Fibroblast of skin of abdomen (primary cell): ENCODE measurements at places on chromosomes 7 and 10.

DNA sequence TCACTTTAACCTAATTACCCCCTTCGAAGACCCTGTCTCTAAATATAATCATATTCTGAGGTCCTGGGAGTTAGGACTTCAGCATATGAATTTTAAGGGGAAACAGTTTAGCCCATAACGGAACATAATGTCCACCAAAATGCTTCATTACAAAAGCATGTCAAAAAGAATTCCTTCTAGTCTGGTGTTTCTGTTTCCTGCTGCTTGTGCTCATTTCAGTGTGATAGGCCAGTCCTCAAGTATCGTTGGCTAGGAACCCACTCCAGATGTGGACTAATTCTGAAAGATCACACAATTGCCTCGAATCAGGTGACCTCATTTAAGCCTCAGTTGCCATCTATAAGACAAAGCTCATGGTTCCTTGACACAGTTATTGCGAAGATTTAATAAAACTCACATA is 29.6 kb downstream of the INPP5F start:
- peak; percentile 58 for DNase-seq

- DNase-seq: no peak
Measured at GRCh38 chr7:79459381-79459780, 5.9 kb upstream of the MAGI2 start.

DNA sequence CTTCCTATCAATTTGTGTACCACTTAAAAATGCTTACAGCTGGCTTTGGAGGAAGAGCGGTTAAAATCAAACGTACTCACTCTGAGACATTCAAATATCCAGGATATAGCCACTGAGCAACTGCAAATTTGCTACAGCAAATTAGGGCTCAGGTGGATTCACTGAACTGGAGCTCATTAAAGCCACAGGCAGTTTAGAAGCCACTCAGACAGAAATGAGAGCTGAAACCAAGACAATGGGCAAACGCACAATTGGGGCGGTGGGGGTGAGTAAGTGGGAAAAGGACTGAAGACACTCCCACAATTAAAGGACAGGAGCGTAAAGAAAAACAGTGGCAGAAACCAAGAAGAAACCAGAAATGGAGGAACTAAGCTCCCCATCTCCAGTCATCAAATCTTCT is 20.5 kb downstream of the MPP7 start:
- DNase-seq: no peak

- no peak for DNase-seq
Measured at GRCh38 chr7:27788437-27788836, 48.5 kb downstream of the TAX1BP1 start.

- peak; percentile 66 for DNase-seq
Measured at GRCh38 chr10:52216852-52217251, 97.2 kb upstream of the DKK1 start.

DNA sequence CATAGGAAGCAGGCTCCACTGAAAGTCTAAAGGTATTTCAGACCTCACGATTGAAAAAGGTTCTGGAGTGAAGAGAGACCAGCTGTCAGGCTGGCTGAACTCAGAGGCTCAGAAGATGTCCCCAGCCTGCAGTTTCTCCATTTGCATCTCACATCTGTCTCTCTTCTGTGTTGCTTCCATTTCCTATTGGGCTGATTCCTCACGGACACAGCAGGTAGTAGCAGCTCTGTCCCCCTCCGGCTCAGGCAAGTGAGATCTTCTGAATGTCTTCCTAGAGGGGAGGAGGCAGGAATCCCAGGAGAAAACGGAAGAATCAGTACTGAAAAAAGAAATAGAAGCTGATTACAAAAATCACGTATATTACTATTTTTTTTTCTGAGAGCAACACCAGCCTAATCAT is 274.1 kb upstream of the COBL start:
- DNase-seq: no peak

GRCh38 chr7:155800301-155800700 is 12.0 kb downstream of the SHH start:
- DNase-seq: no peak

DNA sequence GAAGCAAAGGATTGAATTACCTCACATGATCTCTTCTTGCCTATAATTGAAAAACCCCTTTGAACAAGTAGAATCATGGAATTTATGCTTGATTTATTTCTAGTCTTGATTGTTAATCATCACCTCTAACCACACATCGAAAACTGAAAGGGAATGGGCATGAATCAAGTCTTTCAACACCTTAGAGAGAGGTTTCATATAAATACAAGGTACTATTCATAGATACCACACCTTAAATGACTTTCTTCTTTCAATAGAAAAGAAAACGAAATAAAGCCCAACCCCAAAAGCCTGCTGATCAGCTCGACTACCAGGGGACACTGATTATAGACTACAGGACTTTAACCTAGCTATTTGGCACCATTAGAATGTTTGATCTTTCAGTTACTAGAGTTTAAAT is 128.6 kb upstream of the PTPRZ1 start:
- DNase-seq: no peak

GRCh38 chr7:49187543-49188268 is 263.4 kb downstream of the CDC14C start:
- DNase-seq: no peak

GRCh38 chr10:110978204-110978603 is 58.8 kb downstream of the SHOC2 start:
- DNase-seq: peak; percentile 49

GRCh38 chr7:16711730-16712129 is 41.8 kb upstream of the TSPAN13 start:
- peak; percentile 68 for DNase-seq

GRCh38 chr7:77202481-77202976 is 2.9 kb upstream of the FGL2 start:
- DNase-seq: no peak

- DNase-seq: peak; percentile 71
Measured at GRCh38 chr10:77165445-77166208, 472.0 kb downstream of the KCNMA1 start.
